ENCODE measurements at places on chromosomes 4 and X.

DNA sequence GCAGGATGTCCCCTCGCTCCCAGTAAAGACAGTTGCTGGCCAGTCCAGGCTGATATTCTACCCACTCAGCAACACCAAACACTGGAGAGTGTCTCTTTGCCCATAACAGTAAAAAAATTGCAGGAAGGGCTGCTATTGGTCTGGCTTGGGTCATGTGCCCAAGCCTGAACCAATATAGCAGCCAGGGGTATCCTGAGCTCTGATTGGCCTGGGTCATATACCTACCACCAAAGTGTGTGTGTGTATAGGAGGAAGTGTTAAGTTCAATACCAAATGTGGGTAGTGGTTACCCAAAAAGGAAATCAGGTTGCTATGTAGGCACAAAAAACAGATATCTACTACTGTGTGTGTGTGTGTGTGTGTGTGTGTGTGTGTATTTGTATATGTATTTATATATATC lies 373.2 kb downstream of the BCOR start:
- DNase-seq = no peak

DNA sequence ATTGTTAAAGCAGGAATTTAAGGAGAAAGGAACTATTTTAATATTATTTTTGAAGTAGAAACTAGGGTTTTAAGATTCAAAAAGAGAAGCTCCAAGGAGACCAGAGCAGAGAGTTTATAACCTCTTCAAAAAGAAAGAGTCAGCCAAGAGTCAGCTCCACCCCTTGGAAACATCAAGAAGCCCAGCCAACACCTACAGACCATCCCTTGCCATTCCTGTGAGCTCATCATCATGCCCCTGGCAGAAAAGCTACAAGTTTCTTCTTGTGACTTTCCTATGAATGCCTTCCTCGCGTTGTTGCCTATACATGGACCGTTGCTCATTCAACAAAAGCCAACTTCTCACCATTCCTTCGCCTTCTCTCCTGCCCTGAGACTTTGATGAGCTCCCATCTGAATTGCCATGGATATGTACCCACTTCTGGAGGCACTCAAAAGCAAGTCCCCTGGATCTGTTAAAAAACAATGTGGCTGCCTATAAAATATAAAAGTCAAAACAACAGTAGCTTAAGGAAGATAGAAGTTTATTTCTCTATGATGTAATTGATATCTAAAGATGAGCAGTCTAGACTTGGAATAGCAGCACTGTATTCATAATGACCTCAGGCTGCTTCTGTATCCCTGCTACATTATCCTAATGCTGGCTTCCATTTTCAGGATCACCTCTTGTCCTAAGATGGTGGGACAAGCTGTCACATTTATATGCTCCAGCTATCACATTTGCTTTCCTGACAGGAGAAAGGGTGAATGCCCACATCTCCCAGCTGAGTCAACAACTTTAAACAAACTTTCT lies 20.3 kb downstream of the PLRG1 start:
- no peak for DNase-seq

DNA sequence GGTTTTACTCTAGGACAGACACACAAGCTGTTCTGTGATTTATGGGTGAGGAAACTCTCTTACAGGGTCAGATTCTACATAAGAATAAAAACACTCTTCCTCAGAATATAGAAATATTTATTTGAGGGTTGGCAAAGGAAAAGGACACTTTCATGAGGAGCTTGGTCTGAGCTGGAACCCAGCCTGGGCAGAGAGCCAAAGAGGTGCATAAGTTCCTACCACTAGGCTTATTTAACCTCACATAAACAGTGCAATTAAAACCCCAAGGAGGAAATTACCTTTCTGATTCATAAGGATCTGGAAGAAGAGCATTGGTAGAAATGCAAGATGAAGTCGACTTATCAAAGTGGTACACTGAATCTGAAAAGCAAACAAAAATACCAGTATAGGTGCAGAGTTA lies 32.9 kb downstream of the SETD7 start:
- DNase-seq = no peak

DNA sequence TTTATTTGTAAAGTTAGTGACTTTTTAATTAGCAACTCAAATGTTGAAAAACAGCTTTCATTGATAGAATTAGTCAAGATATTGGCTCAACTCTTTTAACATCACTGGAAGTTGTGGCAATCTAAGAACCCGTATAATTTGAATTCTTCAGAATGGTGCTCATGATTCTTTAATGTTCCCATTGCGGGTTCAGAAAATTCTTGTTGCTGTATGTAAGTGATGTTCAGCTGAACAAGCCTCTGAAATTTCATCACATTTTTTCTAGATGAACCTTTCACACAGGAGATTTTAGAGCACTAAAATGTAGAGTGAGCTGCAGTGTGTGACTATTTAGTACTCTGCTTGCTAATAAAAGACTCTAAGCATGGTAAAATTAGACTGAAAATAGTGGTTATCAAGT lies 1317.7 kb downstream of the FSTL5 start:
- no peak for DNase-seq

- DNase-seq = no peak
Observed at GRCh38 chrX:133523081-133523487, 107.8 kb upstream of the GPC4 start.

- DNase-seq = no peak
Observed at GRCh38 chr4:145679520-145679919, 426 bp upstream of the C4orf51 start.

DNA sequence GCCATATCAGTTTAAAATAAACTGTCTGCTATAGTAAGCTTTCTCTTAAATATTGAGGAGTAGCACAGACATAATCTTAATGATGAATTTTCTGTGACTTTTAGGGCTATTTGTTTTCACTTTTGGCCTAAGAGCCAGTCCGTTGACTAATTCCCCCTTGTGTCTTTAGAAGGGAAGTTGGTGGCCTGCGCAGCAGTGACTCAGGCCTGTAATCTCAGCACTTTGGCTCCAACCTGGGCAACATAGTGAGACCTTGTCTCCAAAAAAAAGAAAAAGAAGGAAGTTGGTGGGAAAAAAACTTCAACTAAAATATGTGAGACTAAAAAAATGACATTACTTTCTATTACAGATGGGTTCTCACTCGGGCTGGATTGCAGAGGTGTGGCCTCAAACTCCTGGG lies 3.4 kb downstream of the NCAPG start:
- no peak for DNase-seq

DNA sequence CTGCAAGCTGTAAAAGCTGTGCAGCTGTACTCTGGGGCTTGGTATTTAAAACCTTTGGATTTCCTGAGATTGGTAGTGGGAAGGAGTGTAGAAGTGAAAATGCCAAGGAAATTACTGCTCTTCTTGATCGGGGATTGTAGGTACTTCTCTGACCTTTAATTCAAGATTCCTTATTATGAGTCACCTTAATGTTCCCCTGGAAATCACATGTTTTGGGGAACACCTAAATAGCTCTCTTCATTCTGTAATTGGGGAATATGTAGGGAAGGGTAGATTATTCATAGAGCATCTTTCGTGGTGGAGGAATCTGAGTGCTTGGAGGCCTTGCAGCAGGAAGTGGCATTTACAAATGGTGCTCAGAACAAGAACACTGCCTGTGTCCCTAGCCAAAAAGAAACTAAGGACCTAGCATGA lies 137.8 kb downstream of the UCHL1 start:
- no peak for DNase-seq

DNA sequence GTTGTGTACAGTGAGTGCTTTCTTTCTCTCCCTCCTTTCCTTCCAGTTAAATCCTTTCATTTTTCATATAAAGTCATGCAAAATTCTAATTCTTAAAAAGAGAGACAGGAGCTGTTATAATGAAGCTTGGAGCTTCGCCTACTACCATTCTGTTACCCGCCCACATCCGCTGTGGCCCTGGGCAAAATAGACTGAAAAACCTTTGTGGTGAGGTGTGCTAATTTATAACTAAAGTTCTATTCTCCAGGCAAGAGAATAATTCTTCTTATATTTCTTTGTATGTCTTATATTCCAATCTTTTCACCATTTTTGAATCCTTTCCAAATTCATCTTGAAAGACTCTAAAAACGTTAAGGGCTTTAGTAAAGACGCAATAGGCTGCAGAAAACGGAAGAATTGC lies 7.0 kb downstream of the QRFPR start:
- DNase-seq = no peak

DNA sequence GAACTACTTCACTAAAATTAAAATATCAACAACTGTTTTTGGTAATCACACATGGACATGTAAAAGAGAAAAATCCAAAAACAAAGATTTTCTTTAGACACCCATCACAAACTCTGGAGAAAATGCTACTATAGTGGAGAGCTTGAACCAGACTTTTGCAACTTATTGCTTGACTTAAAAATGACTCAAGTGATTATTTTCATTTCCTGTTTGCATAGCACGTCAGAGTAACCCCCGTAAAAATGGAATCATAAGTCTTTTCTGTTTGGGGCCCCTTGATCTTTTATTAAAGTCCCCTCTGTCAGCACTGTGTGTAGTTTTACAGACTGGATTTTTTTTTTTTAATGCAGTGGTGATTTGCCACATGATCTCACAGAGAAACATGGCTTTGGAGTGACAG lies 79.5 kb downstream of the PRKG2 start:
- DNase-seq = no peak

DNA sequence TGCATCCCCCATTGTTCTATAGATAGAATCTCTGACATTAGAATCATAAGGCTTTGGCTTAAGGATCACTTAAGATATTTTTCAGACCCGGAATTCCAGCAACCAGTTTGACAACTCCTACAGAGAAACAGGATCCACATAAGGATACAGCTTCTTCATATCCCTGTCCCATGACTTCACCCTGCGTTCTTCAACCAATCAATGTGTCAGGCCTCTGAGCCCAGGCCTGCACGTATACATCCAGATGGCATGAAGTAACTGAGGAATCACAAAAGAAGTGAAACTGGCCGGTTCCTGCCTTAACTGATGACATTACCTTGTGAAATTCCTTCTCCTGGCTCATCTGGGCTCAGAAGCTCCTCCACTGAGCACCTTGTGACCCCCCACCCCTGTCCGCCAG lies 85.1 kb downstream of the MFAP3L start:
- no peak for DNase-seq

DNA sequence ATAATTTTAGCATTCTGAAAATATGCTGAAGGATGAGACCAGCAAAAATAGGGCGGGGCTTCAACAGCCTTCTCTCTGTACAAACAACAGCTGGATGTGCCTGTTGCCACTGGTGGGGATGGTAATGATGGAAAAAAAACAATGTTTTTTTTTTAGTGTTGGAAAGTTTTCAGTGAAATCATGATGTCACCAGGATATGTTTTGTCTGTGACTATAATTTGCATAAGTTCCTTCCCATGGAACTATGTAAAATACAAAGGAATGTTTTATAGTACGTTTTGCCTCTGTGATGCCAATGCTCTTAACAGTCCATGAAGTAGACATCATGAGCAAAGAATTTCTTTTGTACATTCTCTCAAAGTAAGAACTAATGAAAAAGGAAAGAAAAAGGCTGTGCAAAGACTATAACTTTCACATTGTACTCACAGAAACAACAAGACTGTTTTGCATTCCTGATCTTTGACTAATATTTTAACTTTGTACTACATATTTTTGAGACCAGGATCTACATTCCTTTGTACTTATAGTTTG lies 589.7 kb downstream of the SPRY1 start:
- no peak for DNase-seq

All from GM12892 (cell line).